ENCODE measurements at places on chromosomes 5 and 9.

- DNase-seq, result no peak
Observed at GRCh38 chr9:73349476-73349875, 197.8 kb downstream of the ANXA1 start.

DNA sequence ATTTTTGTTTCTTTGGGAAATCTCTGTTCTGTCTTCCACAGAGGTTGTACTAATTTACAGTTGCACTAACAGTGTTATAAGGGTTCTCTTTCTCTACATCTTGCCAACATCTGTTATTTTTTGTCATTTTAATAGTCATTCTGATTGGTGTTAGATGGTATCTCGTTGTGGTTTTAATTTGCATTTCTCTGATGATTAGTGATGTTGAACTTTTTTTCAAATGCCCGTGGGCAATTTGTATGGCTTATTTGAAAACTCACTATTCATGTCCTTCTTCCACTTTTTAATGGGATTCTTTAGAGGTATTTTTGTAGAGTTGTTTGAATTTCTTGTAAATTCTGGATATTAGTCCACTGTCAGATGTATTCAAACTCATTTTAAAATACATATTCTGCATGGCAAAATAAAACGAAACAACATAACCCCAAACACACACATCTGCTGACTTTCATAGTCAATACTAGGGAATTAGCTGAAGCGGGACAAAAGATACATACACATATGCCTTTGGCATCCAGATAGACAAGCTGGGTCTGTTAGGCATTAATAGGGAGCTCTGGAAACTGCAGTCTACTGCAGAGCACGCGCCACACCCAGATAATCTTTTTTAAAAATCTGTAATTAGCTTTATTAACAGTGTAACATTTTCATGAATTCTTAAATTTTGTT lies 5.8 kb upstream of the SPATA31C2 start:
- no peak for DNase-seq

DNA sequence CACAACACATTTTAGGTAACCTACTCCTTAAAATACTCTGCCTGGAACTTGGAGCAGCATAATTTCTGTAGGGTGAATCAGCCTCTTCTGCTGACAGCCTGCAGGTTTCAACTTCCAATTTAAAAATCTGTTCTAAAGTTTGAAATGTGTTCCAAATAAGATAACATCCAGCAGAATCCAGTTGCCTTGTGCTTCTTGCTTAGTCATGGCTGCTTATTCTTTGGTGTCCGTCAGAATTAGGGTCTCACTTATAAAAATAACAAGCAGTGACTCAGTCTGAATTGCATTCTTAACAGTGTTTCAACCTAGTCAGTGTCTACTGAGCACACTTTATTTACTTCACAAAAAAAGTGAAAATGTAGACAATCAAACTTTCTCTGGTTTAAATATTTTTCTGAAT lies 3.7 kb downstream of the CDH6 start:
- no peak for DNase-seq

- DNase-seq, result no peak
Observed at GRCh38 chr5:72936893-72937292, 18.9 kb upstream of the FCHO2 start.

DNA sequence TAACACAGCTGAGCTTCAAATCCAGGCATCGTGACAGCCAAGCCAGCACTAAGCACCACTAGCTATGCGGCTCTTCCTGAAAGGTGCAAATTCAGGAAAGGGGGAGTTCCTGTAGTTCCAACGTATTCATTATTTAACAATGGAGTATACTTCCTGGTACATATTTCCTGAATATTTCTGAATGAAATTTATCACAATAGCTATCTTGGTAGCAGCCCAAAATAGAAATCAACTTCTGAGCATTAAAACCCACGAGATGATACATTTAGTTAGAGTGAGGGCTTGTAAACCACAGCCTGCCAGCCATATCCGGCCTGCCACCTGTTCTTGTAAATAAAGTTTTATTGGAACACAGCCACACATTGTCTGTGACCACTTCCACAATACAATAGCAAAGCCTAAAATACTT lies 109.7 kb upstream of the RETREG1 start:
- no peak for DNase-seq

GRCh38 chr9:134342746-134343115 lies 16.5 kb downstream of the RXRA start:
- no peak for DNase-seq

GRCh38 chr9:92837191-92837590 lies 40.6 kb downstream of the ZNF484 start:
- DNase-seq, result no peak

- no peak for DNase-seq
Observed at GRCh38 chr5:167555565-167556166, 735.8 kb upstream of the WWC1 start.

GRCh38 chr9:37528652-37529471 lies 43.1 kb downstream of the POLR1E start:
- DNase-seq, result no peak

GRCh38 chr9:108094676-108094993 lies 605.1 kb upstream of the KLF4 start:
- DNase-seq, result no peak

DNA sequence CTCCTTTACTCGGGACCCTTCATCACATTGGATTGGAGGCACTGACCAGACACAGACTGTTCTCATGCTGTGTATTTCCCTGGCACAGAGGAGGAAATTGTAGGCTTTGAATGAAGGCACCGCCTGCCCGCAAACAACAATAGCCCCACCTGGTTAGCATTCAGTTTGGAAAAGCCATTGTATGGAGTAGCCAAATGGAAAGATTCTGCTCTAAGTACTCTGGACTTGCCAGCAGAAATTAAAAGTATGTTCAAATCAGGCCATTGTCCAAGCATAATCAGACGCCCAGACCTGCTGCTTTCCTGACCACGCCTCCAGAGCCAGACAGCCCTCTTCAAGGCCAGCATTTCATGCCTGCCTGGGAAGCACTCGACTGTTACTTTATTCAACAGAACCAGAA lies 8.0 kb upstream of the SEMA4D start:
- no peak for DNase-seq

DNA sequence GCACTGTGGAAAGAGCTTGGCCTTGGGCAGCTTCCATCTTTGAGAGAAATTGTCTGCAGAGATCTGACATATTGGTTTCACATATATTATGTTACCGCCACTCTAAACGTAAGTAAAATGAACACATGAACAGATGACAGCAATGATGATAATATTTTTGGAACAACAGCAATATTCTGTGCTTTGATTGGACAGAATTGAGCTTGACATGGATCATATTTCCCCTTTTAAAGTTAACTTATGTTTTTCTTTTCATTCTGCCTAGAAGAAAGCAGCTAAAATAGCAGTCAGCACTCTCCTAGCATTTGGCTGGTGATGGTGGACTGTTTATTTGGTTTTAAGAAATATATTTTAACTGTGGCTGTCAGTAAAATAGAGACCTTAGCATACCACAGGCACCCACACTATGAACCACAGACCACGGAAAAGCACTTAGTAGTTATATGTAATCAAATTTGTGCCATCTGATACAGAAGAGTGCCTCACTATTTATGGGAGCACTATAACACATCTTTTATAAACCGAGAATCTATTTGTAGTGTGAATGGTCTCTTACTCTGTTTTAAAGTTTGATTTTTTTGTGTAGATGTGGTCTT lies 1.8 kb upstream of the CFAP95 start:
- DNase-seq, result no peak

- DNase-seq, result no peak
Observed at GRCh38 chr9:4262735-4263141, 37.1 kb downstream of the GLIS3 start.

DNA sequence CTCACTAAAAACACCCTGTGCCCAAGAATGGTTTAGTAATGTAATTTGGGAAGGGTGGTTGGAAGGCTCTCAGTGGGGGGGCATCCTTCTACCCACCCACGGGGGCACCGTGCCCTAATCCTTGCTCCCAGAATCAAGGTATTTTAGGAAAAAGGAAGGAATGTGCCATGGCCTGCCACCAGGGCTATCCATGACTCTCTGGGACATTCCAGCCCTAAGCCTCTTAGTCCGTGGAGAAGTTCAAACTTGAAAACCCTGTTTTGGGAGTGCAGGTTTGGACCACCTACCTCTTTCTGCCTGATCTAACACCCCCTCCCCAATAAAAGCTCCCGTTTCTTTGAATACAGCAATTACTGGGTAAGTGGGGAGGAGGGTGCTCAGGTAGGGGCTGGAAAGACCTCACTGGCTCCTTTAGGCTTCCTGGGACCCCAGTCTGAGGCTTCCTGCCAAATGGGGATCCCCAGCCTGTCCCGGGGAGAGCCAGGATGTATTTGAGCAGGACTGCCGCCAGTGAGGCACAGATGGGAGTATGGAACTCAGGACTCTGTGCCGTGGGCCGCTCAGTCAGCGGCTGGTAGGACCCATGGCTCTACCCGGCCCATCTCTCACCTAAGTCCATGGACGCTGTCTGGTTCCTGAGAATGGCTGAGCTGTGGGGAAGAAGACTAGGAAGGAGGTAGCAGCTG lies 3.6 kb upstream of the PITX1 start:
- DNase-seq, result no peak

- no peak for DNase-seq
Observed at GRCh38 chr5:143235423-143235822, 168.1 kb downstream of the NR3C1 start.
